ENCODE measurements at places on chromosomes 4 and X.

DNA sequence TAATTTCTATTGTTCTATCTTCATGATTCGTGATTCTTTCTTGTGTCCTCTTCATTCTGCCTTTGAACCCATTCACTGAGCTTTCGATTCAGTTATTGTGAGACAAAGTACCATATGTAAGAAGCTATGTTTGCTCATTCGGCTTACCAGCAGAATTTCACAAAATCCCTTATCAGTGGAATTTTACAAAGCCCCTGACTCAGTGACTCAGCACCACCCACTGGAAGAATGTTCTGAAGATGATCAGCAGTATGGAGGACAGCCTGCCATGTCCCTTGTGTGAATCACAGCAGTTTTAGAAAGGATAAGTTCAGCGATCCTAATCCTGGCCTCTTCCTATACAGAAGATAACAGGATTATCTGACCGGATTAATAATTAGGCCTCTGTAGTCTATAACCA is 5.8 kb upstream of the UXT start:
- no peak for DNase-seq

- no peak for DNase-seq
These were observed 129.6 kb upstream of the BMP3 start for GRCh38 chr4:80900908-80901307.

- DNase-seq = no peak
These were observed 1576.0 kb downstream of the RPA4 start for GRCh38 chrX:98459669-98460068.

DNA sequence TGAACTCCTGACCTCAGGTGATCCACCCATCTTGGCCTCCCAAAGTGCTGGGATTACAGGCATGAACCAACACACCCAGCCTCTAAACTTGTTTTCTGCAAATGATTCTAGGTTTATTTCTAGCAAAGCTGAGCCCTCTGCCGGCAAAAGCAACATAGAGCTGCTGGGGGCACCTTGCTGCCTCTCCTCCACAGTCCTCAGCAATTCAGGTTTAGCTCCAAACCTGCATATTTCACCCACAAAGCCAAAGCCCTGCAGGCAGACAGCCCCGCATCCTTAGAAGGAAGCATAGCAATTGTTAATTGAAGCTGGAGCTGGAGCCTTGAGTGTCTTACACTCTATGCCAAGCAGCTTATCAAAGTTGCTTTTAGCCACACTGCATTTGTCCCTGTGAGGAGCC is 24.9 kb upstream of the OCIAD2 start:
- DNase-seq = no peak

GRCh38 chrX:108271397-108271787 is 166.8 kb downstream of the COL4A6 start:
- no peak for DNase-seq

DNA sequence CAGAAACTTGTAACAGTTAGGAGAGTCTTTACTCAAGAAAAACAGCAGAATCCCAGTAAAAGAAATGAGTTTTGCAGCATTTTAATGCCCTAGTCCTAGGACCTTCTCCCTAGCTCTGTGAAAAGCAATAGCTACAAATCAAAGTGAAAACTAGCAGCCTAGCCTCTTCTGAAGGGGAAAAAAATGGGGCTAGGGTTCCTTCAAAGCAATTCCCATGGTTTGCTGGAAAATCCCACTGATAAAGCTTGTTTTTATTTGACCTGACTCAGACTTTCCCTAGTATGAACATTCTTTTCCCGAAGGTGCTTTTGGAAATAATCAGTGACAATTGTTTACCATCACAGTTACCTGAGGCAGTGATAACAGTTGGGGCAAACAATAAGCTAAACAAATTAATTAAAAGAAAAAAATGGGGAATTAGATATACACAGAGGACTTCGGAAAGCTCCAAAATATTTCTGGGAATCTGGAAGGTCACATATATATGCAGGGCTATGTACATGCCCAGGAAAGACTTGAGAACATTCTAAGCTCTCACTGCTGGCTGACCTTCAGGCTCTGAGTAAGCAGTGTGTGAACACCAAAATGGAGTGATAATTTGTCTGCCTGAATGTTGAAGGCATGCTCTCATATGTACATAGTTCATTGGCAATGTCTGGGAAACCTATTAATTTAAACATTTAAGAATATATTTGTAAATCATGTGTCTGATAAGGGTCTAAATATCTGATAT is 285.9 kb downstream of the KCTD8 start:
- DNase-seq = no peak

GRCh38 chr4:121140716-121141460 is 23.2 kb downstream of the TNIP3 start:
- DNase-seq = no peak

- DNase-seq = no peak
These were observed 473.8 kb downstream of the IL15 start for GRCh38 chr4:142110136-142110535.

DNA sequence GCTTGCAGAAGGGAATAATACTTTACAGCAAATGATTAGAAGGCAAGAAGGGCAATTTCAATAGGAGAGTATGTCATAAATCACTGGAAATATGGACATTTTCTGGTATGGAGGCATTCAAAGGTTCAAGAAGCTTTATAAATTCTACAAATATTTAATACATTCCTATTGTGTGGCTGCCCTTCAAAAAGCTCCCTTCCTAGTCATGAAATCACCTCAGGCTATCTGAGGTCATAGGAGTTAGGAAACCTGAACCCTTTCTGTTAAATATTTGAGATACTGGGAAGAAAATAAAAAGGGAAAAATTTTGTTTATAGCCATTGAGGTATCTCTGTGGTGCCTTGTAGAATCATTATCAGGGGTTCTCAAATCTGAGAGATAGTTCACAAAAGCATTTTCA is 316.8 kb upstream of the EMCN start:
- no peak for DNase-seq

- no peak for DNase-seq
These were observed 640.6 kb downstream of the SPRY1 start for GRCh38 chr4:124037236-124037635.

GRCh38 chr4:180664766-180665368 is 1578.3 kb upstream of the TENM3 start:
- DNase-seq = peak; percentile 39

- DNase-seq = peak; percentile 27
These were observed 23.5 kb downstream of the TLR10 start for GRCh38 chr4:38759113-38759789.

GRCh38 chr4:143046454-143046853 is 138.3 kb upstream of the USP38 start:
- no peak for DNase-seq

- DNase-seq = no peak
These were observed 172.8 kb upstream of the FRMPD4 start for GRCh38 chrX:11965436-11965835.

DNA sequence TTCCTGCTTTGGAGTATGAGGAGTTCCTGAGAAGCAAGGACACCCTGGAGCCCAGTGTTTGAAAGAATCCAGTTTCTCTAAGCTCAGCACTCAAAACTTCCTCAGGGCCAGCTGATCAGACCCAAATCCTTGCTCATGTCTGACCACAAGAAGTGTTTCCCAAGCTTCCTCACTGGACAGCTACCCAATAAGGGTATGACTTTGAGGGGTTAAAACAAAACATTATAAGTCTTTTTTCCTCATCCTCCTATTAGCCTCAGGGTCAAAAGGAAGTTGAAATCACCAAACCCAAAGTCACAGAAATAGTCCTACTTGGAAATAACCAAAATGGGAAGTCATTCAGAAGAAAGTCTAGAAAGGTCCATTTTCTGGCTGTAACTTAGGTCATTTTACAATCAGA is 13.7 kb downstream of the ZBTB33 start:
- DNase-seq = no peak

DNA sequence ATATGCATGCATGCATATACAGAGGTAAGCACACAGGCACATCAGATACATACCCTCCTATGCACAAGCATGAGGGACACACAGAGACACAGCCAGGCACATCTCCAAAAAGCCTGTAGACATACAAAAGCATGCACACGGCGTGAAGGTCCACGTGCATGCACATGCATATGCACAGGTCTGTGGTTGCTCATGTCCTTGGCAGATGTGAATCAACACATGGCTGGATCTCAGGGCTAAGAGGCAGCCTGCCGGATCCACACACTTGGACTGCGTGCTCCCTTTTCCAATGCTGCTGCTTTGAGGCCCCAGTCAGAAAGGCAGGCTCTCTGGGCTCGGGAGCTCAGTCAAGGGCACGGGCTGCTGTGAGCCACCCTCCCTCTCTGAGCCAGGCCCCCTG is 3.6 kb downstream of the STARD8 start:
- no peak for DNase-seq

DNA sequence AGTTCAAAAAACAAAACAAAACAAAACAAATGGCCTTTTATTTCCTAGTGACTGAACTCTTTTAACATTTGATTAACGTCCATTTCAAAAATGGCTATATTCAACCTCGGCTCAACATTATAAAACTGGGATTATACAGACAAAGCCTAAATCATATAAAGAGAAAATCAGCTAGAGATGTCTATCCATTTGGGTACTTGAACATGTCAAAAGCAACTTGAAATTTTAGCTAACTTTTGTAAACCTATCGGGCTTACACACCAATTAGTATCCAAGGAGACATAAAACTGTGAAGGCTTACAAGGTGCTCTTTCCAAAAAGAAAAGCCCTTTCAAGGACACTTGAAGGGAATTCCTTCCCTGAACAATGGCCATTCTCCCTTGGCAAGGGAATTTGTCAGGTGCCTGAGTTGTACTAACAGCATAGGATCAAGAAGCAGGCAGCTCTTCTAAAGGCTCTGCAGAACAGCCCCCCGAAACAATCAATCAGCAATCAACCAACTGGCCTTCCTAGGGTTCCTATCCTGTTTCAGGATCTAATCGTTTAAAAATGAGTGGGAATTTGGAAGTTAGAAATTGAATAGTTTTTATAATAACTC is 633.7 kb upstream of the HTR2C start:
- no peak for DNase-seq

DNA sequence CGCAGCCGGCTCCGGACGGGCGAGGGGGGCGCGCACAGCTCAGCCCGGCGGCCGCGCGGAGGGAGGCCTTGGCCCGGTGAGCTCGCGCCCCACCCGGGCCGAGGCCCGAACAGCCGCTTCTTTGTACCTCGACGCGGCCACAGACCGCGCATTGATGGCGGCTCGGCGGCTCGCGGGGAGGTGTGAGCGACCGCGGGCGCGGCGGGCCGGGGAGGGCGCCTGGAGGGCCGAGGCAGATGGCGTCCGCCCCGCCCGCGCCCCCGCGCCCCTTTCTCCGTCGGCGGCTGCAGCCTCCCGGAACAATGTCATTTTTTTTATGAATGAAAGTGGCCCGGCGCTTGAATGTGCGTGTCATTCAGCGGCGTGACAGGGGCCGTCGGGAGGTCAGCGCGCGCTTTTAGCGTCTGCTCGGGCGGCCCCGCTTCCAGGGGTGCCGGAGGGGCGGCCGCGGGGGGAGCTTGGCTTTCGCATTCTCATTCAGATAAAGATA is 1.8 kb downstream of the FGFR3 start:
- no peak for DNase-seq

Data from NCI-H1436 (cell line).